Adipocyte (in vitro differentiated cells): ENCODE measurements at places on chromosomes 6 and 20.

DNA sequence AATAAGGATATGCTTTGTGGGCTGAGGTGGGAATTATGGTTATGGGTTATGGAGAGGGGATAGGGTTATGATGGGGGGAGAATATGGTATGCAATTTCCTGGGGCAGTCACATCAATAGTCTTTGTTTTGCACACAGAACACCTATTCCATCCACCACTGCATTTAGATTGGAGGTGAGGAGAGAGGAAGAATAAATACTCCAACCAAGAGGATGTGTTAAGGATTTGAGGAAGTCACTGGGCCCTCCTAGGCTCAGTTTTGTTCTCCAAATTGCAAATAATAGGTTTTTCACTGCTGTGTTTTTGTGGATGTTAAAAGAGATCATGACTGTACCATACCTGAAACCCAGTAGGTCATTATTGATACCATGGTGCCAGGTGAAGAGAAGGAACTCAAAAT, 29.5 kb upstream of the SIRPG start:
- no peak for DNase-seq

DNA sequence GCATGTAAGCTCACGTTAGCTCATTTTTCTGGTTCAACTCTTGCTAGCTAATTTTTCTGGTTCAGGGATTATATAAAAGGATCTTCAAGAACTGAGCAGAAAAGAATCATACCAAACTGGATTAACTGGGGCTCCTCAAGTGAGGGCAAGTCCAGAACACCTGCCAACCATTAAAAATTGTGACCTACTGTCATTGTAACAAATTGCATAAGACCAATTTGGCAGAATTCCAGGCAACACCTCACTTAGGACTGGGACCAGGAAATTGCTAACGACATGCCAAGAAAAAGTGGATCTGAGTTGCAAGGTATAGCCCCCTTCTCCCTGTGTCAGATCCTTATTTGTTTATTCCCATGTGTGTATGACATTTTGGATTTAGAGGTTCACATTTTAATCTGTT, 216.6 kb downstream of the HIVEP2 start:
- DNase-seq: peak; percentile 15

DNA sequence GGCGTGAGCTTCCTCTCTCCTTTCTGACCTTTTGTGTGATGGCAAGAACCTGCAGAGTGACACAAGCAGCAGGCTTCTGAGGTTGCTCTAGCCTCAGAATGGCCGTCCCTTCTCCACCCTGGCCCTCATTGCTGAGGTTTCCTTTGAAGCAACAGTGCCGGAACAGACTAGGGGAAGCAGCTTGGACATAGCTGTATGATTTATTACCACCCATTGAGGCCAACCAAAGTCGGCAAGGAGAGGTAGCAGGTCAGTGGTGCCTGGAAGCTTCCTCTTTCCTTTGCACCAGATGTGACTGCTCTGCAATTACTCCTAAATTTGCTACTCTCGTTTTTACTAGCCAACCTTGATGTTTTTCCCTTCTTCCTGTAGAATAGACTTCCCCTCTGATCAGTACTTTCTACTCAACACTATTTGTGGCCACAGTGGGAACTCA, 31.4 kb downstream of the PTPN1 start:
- no peak for DNase-seq

DNA sequence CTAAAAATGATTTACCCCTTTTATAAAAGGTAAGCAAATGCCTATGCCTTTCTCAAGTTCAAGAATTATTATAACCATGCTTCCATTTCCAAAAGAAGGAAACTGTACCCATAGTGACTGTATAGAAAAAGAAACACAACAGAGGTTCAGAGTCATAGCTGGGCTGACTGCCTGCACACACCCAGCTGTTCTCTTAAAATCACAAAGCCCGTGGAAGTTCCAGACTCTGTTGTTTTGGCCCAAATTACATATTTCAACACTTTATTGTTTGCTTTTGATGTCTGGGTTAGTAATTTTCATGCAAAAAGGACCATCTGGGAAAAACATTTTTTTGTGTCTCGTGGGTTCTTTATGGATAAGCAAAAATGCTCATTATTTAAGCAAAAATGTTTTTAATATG, 99.2 kb downstream of the LCA5 start:
- DNase-seq: peak; percentile 76

DNA sequence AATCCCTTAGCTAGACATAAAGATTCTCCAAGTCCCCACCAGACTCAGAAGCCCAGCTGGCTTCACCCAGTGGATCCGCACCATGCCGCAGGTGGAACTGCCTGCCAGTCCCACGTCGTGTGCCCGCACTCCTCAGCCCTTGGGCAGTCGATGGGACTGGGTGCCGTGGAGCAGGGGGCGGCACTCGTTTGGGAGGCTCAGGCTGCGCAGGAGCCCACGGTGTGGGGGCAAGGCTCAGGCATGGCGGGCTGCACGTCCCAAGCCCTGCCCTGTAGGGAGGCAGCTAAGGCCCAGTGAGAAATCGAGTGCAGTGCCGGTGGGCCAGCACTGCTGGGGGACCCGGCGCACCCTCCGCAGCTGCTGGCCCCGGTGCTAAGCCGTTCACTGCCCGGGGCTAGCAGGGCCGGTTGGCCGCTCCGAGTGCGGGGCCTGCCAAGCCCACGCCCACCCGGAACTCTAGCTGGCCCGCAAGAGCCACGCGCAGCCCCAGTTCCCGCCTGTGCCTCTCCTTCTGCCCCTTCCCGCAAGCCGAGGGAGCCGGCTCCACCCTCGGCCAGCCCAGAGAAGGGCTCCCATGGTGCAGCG, 95.9 kb upstream of the DTNBP1 start:
- no peak for DNase-seq

GRCh38 chr20:36093025-36093803, 61.3 kb upstream of the EPB41L1 start:
- DNase-seq: peak; percentile 63

GRCh38 chr6:34273242-34273805, 24.5 kb upstream of the SMIM29 start:
- DNase-seq: no peak

- no peak for DNase-seq
These were observed 74.8 kb upstream of the FLRT3 start for GRCh38 chr20:14412065-14412681.

DNA sequence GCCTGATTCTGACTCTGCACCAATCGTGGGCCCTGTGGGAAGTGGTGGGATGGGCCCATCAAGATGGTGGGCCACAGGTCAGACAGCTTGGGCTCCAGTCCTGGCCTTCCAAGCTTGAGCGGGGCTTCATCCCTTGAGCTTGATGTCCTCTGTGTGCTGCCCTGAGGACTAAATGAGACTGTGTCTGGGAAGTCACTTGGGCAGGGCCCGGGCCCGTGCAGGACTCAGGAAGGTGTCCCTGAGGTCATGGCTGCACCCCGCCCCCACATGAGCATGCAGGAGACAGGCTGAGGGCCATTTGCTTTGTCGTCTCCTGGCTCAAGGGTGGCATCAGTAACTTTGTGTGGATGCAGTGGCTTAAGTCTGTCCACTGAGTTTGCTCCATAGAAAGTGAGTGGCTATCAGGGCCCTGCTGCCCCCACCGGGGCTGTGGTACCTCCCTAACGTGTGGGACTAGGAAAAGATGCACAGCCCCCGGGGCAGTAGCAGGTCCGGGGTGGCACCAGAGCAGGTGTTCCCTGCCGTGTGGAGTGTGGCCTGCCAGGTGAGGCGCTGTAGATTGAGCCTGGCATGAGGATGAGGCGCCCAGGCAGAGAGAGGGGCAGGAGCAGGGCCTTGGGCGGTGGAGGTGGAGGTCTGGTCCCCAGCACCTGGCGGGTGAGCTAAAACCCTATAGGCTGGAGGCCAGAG, 298.6 kb downstream of the TAF4 start:
- DNase-seq: no peak

DNA sequence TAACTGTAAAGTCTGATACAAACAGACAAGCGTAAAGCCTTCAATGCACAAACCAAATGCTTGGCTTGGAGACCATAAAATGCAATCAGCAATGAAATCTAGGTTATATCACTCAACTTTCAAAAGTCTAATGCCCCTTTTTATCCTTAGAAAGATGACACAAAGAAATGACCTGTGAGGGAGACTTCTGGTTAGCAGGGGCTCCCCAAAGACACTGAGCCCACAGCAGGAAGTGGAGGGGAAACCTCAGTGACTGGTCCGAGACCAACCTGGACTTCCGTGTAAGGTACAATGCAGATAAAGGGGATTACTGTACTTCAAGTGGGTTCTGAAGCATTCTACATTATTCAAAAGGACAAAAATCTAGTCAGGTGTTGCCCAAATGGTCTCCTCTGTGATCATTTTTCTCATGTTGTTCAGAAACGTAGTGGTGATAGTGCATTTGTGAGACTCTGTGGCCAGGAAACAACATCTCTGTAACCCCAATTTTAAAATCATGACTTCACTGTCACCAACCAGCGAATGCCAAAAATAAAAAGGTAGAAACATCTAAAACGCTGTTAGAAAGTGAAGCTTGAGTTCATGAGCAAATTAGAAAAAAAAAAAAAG, 88.2 kb downstream of the HIVEP2 start:
- DNase-seq: no peak

DNA sequence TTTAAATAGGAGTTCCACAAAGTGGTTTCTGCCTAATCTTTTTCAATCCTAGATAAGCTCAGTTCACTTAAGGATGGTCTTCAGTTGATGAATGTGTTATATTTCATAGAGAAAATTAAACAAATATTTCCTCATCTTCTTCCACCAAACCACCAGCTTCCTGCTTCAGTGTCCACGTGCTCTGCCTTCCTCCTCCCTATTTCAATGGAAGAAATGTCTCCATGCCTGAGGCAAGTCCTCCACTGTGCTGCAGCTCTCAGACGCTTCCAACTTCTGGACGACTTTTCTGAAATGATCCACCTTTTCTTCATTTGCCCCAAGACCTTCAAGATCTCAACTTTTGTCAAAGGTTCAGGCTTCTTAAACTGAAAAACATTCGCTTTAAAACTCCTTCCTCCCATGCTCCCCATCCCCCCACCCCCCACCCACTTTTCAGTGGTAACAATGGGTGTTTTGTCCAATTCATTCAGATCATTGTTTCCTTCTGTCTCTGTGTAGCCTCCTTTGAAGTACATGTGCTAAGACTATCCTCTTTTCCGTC, 25.3 kb upstream of the FABP7 start:
- DNase-seq: no peak

DNA sequence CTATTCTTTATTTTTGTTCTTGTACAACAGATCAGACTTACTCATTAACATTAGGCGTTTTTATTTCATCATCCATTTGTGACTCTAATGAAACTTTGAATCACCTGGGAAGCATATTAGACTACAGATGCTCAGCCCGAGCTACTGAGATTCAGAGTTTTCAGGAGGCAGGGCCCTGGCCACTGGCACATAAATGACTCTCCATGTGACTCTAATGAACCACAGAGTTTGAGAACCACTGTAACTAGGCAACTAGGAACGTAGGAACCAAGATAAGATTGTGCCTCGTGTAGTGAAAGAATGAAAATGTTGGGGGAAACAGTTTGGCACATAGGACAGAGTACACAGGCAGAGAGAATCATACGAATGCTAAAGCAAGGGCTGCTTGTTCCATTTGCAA, 405.9 kb upstream of the BTBD3 start:
- no peak for DNase-seq

DNA sequence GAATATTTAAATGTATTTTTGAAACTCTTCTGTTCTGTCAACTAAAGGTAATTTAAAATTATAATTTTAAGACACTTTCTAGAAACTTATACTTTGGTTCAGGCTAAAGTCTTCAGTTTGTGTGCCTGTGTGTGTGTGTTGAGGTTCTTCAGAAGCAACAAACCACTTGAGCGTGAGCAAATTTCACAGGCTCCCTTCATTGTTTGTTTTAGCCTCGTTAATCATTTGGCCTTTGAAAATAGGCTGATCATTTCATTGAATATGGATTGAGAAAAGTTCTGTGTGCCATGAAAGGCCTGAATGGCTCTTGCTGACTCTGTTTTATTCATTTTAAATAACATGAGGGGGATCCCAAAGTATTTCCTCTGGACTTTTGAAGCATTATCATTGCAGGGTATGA, 420.1 kb downstream of the CDKAL1 start:
- no peak for DNase-seq

GRCh38 chr20:10646886-10647420, 26.8 kb downstream of the JAG1 start:
- DNase-seq: no peak

DNA sequence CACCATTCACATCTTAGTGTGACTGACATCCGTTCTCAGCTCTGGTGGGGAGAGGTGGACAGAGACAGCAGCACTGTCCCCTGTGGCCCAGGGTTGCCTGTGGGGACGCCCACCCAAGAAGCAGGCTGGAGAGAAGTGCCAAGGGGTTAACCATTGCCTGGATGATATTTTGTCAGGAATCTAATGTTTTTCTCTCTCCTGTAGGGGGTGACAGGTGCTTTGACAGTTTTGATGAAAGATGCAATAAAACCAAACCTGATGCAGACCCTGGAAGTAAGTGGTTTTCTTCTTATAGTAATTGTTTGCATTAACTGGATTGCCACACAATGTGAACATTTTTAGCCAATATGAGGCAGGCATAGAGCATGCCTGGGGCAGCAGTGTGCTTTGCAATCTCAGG, 99.3 kb downstream of the MTHFD1L start:
- no peak for DNase-seq

DNA sequence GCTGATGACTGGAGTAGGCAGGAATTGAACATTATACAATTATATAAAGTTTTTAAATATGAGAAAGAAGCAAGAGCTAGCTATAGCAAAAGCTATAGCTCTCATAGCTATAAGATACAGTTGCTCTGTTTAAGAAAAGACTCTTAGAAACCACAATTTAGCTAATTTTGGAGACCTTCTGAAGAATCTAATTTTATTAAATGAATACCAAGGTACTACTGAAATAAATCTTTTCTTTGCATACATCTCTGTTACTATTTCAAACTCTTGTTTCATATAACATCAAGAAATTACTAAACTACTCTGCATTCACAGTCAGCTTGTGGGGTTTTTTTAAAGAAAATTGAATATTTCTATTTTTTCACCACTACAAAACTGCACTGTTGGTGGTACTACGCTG, 568.7 kb upstream of the MARCKS start:
- no peak for DNase-seq

GRCh38 chr20:45340236-45340847, 7.9 kb downstream of the SDC4 start:
- no peak for DNase-seq

DNA sequence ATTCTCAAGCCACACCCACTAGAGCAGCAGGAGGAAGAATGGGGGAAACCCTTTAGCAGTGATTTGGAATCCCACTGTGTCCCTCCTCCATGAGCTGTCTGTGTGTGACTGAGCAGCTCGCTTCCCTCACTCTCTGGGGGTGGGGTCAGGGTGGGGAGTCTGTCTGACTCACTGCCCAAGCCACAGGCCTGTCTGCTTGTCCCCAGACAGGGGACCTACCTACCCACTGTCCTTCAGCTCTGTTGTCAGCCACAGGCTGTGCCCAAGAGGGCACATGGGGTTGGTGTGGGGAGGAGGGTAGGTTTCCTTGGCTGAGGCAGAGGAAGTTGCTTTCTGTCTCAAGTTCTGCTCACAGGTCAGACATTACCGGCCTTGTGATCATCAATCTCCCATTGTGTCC, 127.0 kb downstream of the MAFB start:
- DNase-seq: no peak

DNA sequence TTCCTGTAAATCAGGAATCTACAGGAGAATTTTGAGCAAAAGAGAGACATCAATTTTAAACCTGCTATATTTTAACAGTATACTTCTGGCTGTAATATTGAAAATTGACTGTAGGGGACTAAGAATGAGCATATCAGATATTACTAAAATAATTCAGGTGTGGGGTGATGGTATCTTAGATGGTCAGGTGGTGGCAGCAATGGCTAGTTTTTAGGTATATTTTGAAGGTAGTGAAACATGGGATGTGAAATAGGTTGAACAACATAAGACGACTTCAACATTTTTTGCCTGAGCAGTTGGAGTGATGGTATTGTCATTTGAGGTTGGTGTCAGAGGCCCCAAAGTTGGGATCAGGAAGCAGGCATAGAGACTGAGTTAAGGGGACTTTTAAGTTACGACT, 32.1 kb downstream of the FAM83B start:
- no peak for DNase-seq
